ENCODE measurements at places on chromosomes 11 and 22. TPM values are rescaled to one million over a fixed set of nuclear protein-coding genes. Genes with fewer than 3 reads are reported as not detected.

The GGTLC3 gene
- total RNA-seq: not detected

The GAB4 gene
- not detected for total RNA-seq

The ART5 gene
- 0.34 TPM for total RNA-seq

The LRRC74B gene
- total RNA-seq: under 0.01 TPM

The EHBP1L1 gene
- total RNA-seq: 34.9 TPM

The KRTAP5-10 gene
- not detected for total RNA-seq

The ANO9 gene
- under 0.01 TPM for total RNA-seq

The PRAME gene
- total RNA-seq: not detected

The P2RY2 gene
- total RNA-seq: not detected

Data from bronchial smooth muscle cell (primary cell).